B cell (primary cell): ENCODE measurements at places on chromosomes 13 and 19.

DNA sequence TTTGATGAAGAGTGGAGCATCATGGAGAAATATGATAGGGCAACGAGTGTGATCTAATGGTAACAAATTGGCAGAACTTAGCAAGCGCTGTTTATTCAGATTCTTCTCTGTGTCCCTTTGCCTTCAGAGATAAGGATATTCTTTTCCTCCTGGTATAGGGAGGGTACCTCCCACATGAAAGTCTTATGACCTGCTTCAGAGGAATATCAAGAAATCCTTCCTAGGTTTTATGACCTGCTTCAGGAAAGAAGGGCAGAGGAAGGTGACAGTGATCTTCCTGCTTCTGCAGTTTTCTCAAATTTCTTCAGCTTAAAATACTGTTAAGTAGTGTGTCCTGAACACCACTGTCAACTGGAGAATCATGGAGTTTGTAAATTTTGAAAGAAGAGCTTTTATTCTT lies 144.3 kb downstream of the DNAJC15 start:
- DNase-seq: no peak

- DNase-seq: no peak
Measured at GRCh38 chr19:11401808-11402543, 17.1 kb downstream of the RGL3 start.

- DNase-seq: no peak
Measured at GRCh38 chr13:21688056-21688455, 17.2 kb downstream of the FGF9 start.

DNA sequence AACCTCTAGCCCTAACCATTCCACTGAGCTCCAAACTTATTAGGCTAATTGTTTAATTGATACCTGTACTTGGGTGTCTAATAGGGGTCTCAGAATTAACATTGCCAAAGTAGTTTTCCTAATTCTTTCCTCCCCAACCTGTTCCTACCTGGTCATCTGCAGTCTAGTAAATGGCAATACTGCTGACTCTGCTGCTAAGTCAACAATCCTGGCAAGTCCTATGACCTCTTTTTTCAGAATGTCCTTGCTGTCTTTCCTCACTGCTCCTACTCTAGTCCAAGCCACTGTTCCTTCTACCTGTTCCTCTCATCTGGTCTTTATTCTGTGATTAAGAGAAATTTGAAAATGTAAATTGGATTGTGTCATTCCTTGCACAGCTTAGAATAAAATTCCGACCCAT lies 143.9 kb downstream of the MTUS2 start:
- no peak for DNase-seq
